Stimulated activated CD8-positive, alpha-beta memory T cell treated with anti-CD3 and anti-CD28 coated beads, Interleukin-15, amount 100 ng/mL, for 48 hours (primary cell): ENCODE measurements at places on chromosomes 5 and 9.
A peak's percentile ranks its signal among the peaks of the same experiment; 100 is the strongest.

DNA sequence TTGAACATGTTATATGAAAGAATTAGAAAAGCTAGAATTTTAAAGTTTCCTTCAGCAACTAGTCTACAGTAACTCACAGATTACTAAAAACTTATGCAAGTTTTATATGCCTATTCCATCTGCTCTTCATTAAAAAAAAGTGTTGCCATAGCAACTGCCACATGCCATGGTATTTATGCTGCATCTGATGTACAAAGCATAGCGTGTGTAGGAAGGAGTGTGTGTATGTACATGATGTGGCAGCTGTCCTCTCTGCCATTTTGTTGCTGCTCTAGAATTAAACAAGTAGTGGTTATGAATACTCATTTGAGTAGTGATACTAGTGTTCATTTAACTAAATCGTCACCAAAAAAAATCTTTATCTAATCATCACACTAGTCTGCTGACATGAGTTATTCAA, 593.5 kb downstream of the CETN3 start:
- DNase-seq: no peak

- no peak for DNase-seq
Observed at GRCh38 chr5:98954392-98955028, 25.7 kb upstream of the CHD1 start.

GRCh38 chr5:141512390-141512910, 23.6 kb downstream of the PCDHGC5 start:
- DNase-seq: peak; percentile 73

- no peak for DNase-seq
Observed at GRCh38 chr5:145293716-145294115, 541.4 kb downstream of the PRELID2 start.

DNA sequence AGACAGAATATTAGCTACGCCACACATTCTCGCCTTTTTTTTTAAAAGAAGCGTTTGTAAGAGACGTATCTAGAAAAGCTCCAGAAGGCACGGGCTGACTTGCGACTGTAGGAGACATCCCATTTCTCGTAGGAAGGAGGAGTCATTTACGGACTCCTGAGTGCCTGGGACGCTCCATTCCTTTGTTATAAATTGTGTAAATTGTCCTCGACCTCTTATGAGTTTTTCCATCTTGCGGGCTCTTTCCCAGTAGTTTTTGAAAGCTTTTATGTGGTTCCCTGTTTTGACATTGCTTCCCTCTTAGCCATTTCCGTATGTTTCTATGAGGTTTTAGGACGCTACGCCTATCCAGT, 1.0 kb downstream of the RABL6 start:
- no peak for DNase-seq

DNA sequence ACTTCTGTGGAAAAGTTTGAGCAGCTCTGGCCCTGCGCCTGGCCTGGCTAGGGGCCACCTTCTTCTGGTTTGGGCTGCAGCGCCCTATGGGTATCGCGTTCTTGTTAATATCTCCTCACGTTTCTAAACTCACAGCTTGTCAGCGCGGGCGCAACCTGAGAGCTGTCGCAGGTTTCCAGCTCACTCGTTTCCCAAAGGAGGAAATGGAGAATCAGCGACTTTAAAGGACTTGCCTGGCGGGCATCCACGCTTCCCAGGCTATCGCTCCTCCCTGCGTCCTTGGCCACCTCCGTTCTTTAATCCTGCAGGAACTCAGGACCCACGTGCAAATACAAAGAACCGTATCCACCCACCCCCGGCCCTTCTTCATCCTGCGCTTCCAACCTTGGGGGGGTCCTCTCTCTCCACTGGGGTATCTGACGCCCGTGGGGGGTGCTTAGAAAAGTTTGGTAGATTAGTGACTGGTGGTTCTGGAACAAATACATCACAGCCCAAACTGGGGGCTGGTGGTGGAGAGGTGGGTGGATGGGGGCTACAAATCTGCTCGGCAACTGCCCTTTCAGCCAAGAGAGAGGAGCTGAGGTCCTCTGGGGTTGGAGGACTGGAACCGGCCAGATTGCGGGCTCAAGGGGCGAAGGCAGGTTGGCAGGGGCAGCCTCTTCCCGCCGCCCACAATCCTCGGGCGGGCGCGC, 578 bp upstream of the PSAT1 start:
- no peak for DNase-seq

DNA sequence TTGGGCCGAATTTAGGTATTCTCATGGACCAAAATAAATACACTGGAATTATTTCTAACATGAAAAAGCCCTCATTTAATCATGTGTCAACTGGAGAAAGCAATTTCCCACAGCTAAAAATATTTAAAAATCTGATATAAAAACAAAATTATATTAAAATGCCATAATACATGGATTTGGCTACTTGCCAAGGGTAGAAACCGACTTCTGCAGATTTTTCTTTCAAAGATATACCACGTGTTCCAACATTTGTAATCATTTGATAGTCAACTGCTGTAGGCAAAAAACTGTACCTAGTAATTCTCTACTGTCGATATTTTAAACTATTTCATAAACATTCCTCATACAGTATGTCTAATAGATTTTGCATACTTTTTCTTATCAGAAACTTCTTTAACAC, 237.6 kb downstream of the FBXL17 start:
- no peak for DNase-seq
